Hematopoietic multipotent progenitor cell treated with erythropoietin and hydrocortisone succinate and interleukin-3 and kit ligand, for 6 days (in vitro differentiated cells): ENCODE measurements at places on chromosomes 5 and 9.

GRCh38 chr5:109853377-109853776 is 163.7 kb downstream of the MAN2A1 start:
- no peak for DNase-seq

DNA sequence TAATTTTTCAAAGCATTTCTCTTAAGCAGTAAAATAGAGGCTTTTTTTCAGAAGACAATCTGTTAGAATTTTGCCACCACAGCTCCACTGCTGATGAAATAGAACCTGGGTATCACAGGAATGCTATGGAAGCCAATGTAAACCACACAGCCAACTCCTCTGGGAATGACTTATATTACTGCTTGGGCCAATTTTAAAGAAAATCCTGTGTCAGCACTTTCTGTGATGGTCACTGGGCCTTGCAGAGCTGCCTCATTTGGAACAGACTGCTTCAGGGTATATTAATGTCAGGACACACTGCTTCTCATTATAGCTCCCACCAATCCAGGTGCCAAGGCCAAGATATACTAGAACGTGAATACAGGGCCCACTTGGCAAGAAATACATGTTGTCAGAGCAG is 144.1 kb upstream of the ACTBL2 start:
- no peak for DNase-seq

DNA sequence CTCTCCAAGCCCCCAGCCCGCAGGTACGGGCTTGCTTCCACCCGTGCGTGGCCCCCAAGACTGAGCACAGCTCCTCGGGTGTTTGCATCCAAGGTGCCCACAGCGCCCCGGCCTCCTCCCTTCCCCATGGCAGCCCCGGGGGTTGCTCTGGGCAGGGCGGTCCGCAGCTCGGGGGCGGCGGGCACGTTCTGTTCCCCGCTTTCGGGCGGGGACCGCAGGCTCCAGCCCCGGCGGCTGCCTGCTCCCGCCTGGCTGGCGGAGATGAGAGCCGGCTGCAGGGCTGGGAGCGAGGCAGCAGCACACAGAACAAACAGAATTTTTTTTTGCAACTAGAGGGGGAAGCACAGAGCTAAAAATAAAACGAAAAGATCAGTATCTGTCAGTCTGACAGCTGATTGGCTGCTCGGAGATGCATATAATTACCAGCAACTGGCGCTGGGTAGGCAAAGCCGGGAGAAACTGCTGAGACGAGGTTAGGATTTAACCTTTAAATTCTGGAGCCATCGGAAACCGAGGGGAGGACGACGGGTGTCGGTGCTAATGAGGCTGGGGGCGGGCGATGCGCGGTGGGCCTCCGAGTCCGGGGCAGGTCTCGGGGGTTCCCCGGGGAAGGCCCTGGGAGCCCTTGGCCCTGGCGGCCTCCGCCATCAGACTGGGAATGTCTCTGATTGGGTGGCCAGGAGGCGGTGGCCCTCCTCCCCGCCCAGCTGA is 142.7 kb upstream of the IER5L start:
- peak; percentile 81 for DNase-seq

DNA sequence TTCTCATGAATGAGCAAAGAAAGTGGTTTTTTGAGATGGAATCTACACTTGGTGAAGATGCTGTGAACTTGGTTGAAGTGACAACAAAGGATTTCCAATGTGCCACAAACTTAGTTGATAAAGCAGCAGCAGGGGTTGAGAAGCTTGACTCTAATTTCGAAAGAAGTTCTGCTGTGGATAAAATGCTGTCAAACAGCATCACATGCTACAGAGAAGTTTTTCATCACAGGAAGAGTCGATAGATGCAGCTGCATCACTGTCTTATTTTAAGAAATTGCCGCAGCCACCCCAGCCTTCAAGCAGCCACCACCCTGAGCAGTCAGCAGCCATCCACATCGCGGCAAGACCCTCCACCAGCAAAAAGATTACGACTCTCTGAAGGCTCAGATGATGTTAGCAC is 78.6 kb downstream of the TRIO start:
- no peak for DNase-seq
